ENCODE measurements at places on chromosomes 6 and 20.

DNA sequence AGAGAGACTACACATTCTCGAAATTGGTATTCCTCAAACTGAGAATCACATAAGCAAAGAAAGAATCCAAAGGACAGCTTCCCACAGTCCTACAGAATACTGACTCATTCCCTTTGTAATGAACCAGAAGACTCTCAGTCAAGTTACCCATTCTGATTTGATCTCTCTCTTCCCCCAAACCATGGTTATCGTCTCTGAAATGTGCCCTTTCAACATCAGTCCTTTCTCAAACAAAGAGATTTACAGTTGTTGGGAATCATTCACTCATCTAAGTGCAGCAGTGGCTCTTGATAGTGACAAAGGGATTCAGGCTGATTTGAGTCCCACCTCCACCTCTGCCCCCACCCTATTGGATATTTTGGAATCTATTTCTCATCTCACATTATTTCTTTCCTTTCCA, 15.0 kb upstream of the RSPO3 start:
- DNase-seq, result no peak

DNA sequence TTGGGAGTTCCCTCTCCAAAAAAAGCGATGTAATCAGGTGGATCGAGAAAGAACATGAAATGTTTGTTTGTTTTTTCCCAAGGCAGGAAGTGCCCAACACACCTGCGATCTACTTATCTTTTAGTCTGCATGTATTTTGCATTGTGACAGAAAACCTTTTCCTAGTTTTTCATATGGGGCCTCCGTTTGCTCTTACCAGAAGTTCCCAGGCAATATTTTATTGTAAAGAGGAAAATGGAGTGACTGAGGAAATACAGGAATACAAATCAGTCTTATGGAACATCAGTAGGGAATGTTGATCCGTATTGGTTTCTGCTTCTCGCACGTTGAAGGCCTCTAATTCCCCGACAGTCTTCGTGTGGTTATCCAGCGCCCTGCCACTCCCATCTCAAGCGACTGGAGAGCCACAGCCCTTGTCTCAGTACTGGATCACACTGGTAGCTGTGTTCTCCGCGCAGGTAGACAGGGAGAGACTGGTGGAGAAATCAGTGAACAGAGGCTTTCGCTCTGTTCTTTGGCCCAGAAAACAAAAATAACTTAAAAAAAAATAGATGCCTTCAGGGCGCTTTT, 107.4 kb downstream of the TRIM27 start:
- DNase-seq, result no peak

- no peak for DNase-seq
These were observed 224.0 kb downstream of the SMOC2 start for GRCh38 chr6:168664956-168665355.

DNA sequence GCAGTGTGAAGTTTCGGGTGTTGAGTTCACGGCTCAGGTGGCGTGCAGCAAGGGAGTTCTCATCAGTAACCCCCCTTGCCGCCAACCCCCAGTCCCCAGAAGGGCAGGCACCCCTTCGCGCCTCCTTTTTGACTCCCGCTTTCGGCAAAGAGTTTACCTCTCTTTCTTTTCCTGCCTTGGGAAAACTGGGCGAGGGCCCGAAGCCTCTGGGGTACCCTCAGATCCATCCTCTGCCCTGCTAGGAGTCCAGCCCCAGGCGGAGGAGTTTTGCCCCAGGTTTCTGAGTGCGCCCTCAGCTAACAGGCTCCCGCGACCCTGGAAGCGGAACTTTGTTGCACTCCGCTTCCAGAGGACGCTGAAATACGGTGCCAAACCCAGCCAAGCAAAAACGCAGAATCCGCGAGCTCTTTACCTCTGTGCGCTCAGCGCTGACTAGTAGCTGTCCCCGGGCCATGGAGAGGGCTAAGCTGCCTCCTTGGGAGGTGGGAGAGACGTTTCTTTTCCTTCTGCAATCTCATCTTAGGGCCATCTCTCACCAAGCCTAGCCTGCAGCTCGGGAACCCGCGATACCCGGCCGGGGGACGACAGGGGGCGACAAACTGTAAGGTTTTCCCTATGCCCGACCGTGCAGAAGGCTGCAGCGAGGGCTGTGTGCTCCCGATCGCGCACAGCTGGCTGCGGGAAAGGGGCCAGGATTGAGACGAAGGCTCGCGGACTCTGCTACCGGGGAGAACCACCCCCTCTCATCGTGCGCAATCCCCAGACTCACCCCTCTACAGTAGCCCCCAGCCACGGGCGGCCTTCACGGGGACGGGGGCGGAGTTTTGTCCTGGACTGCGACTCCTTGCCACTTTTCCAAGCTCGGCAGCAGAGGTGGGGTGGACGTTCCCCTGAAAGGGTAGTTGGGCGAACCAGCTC, 2.7 kb upstream of the PAX1 start:
- DNase-seq, result no peak

DNA sequence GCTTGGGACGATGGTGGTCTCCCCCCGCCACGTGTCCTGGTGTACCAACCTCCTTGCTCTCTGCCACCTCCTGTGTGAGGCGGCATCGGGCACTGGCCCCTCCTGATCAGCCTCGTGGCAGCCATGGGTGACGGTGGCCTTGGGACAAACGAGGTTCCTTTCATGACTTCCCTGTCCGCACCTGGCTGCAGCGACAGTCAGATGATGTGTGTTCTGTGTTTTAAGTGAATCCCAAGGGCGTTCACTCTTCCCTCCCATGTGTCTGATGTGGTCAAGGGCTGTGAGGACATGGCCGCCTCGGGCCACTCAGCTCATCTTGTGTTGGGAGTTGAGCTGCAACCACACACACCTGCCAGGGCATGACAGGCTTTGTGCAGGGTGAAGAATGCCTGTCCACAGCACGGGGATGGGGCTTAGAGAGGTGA, 30.4 kb upstream of the PCMTD2 start:
- no peak for DNase-seq

GRCh38 chr6:137808191-137808590, 58.9 kb upstream of the TNFAIP3 start:
- DNase-seq, result no peak

DNA sequence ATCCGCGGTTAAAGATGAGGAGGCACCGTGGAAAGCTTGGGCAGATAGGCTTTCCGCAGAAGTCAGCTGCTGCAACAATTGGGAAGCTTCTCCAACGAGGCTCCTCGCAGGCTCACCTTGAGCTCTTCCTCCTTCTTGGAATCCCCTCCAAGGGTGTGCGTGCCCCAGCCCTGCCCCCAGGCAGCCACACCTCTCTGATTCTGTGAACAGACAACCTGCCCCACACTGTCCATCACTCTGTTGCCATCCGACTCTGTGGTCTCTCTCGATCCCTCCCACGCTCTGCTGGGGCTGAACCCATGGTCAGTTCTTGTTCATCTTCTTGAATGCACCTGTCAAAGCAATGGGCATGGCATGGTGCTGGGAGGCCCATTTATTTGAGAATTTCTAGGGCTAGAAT, 31.5 kb downstream of the PACSIN1 start:
- no peak for DNase-seq

DNA sequence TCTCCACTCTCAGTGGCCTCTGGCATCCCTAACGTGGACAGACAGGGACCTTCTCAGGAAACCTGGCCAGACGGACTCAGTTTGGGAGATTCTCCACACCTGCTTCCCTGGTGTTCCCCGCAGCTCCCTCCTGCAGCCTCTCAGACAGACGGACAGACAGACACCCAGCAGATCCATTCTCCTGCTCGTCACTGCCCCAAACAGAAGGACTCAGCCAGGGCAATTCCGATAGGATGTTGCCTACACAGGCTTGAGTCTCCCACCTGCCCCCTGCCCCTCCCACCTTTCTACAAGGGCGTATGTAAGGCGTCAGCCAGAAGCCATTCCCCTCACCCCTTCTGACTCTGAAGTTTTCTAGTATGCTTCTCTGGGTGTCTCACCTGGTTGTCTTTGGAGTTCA, 428 bp downstream of the CCM2L start:
- DNase-seq, result no peak

- no peak for DNase-seq
These were observed 107.3 kb downstream of the NRN1 start for GRCh38 chr6:5899216-5900045.

DNA sequence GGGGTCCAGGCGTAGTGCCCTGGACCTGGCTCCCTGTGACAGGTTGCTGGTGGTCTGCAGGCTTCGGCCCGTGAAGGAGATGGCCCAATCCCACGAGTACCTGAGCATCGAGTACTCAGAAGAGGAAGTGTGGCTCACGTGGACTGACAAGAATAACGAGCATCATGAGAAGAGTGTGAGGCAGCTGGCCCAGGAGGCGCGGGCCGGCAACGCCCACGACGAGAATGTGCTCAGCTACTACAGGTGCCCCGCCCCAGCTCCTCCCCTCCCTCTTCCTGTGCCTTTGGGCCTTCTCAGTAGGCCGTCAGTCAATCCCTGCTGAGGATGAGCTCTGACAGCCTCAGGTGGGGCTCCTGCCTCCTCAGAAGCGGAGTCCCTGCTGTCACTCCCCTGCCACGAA, 42.6 kb downstream of the UQCC2 start:
- no peak for DNase-seq

GRCh38 chr6:3878048-3878666, 29.0 kb downstream of the FAM50B start:
- no peak for DNase-seq

GRCh38 chr6:90110971-90111370, 185.7 kb downstream of the BACH2 start:
- no peak for DNase-seq

DNA sequence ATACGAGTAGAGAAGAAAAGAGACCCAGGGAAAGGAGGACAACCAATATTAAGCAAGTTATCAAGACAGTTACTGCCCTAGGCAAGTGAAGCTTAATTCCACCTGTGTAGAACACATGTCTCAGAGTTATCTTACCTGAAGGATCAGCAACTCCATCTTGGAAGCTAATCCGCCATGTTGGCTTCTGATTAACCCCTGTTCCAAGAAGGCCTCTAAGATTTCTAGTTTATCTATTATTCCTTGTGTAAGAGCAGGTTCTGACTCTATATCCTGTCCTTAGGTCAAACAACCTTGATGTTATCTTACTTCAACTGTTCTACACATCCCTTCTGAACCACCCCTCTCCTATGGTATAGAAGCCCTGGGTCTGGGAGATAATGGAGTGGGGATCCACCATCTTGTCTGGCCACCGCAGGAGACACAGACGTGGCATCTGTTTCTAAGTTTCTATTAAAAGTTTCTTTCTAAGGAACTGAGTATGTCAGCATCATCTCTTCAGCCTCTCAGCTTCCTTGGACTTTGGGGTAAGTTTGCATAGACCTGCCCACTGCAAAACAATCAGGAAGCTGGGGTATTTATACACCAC, 27.7 kb upstream of the PTPN1 start:
- no peak for DNase-seq

- no peak for DNase-seq
These were observed 109.4 kb downstream of the GRM4 start for GRCh38 chr6:34036357-34037069.

DNA sequence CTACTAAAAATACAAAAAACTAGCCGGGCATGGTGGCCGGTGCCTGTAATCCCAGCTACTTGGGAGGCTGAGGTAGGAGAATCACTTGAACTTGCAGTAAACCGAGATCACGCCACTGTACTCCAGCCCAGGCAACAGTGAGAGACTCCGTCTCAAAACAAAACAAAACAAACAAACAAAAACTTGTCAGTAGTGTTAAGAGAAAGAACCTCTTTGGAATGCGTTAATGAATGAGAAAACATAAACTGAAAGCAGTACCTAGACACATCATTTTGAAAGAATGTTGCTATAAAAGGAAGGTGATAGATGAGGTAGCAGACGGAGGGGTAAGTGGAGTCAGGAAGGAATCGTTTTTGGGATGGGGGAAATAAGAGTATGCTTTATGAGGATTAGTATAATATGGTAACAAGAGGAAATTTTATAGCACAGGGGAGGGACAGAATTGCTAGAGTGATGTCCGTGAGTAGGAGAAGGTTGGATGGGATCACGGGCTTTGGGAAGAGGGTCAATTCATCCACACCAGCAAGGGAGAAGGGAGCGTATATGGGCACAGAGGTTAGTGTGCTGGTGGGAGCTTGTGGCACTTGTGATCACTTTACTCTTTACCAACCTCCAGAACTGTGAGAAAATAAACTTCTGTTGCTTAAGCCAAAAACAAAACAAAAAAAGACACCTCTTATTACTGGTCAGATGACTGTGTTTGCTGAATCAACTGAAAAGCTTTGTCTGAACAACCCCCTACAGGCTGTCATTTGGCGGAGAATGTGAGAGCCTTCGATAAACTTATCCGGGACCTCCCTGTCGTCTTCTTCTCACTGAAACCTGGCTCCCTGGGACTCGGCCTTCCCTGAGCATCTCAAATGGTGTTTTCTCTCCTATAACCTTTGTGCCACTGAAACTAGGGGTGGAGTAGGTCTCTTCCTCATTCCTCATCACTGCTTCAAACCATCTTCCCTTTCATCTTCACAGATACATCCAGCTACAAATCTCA, 48.9 kb upstream of the TFAP2A start:
- DNase-seq, result no peak

- DNase-seq, result peak; percentile 21
These were observed 18.1 kb downstream of the BPI start for GRCh38 chr20:38321959-38322598.

DNA sequence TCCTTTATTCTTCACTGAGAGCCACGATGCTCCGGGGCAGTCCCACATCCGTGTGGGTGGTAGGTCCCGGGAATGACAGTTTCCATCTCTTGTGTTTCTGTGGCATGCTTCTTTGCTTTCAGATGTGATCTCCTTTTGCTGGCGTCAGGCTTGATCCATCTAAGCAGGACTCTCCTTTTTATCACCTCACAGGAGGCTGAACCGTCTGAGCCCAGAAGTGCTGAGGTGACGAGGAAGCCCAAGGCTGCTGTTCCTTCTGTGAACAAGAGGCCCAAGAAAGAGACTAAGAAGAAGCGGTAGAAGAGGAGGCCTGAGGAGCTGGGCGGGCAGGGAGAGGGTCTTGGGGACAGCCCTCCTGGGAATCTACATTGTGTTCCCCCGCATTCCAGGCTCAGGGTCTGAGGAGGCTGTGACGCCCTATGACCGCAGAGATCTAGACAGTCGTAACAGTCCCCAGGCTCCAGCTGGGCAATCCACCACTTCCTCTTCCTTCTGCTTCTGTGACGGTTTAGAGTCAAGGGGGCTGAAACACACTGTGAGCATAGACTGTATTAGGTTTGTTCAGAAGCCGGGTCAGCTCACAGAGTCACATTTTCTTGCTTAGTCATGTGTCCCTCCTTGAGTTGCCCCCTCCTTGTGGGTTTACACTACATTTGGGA, 26.8 kb downstream of the MANBAL start:
- peak; percentile 85 for DNase-seq

GRCh38 chr6:1625794-1626435, 16.2 kb downstream of the FOXC1 start:
- DNase-seq, result no peak

- DNase-seq, result no peak
These were observed 20.2 kb upstream of the CD2AP start for GRCh38 chr6:47457370-47457769.

- DNase-seq, result peak; percentile 77
These were observed 30.6 kb downstream of the COL11A2 start for GRCh38 chr6:33161354-33162331.

- DNase-seq, result no peak
These were observed 56.6 kb upstream of the NKX2-2 start for GRCh38 chr20:21570285-21570992.

- no peak for DNase-seq
These were observed 58.2 kb downstream of the IGF2R start for GRCh38 chr6:160027076-160027475.

- DNase-seq, result no peak
These were observed 83.1 kb upstream of the SLC24A3 start for GRCh38 chr20:19129306-19129705.
